Left renal pelvis (tissue), 4 donors: ENCODE measurements at places on chromosomes 12 and 14. TPM values are rescaled to one million over a fixed set of nuclear protein-coding genes. Genes with fewer than 3 reads are reported as not detected.

GRCh38 chr12:25723336-25723735 is 170.3 kb upstream of the LMNTD1 start:
- no peak for DNase-seq

- DNase-seq: no peak
These were observed 41.2 kb downstream of the TMEM116 start for GRCh38 chr12:111971800-111972199.

DNA sequence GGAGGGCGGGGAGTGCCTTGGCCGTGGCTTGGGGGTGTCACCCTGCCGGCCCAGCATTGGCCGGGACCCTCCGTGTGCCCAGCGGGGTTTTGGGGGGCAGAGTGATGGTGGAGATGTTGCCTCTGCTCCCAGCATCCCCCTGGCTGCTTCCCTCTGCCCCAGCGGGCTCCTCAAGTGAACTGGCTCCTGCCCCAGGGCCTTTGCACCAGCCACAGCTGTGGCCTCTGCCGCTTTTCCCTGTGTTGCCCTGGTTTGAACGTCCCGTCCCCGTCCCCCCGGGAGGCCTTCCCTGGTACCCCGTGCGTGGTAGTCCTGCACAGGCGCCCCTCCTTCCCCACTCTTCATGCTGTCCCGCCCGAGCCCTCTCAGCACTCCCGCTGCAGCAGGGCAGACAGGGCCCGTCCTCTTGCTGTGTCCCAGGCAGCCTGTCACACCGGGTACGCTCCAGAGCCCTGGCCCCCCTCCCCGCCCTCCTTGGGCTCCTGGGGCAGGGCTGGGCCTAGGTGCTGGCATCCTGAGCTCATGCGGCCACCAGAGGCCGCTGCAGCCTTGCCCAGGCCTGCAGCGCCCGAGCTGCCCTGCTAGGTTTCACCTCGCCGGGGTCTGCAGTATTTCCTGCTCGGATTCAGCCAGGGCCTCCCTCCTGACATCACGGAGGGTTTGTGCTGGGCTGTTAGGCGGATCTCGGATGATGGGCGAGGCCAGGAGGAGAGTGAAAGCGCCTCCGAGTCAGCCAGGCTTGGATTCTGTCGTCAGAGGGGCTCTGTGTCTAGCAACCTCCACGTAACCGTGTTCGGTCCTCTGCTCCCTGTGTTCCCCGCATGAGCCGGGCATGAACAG is 9.5 kb downstream of the NOC4L start:
- peak; percentile 70 for DNase-seq

DNA sequence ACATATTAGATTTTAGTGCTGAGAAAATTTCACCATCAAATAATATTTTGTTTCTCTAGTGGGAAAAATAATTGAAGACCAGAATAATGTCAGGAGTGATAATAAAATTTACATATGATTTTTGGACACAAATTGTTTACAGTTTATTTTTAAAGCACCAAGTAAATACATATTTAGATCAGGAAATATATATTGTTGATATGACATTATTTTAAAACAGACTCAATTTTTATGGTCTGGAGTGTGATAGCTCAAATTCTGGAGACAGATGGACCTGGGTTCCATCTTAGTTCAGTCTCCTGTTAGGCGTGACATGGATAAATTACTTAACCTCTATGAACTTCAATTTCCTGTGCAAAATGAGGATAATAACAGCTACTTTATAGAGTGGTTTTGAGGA is 135.4 kb downstream of the TPH2 start:
- DNase-seq: no peak

- DNase-seq: no peak
These were observed 493.1 kb downstream of the NOVA1 start for GRCh38 chr14:26104717-26105116.

GRCh38 chr14:103118018-103118662 is 5.1 kb upstream of the TNFAIP2 start:
- DNase-seq: no peak

GRCh38 chr12:49200919-49201594 is 12.2 kb upstream of the TUBA1A start:
- DNase-seq: peak; percentile 49

- DNase-seq: no peak
These were observed 199.9 kb upstream of the FOXN3 start for GRCh38 chr14:89616852-89617341.

GRCh38 chr14:26403760-26404159 is 194.1 kb downstream of the NOVA1 start:
- no peak for DNase-seq

- peak; percentile 8 for DNase-seq
These were observed 86.6 kb downstream of the BORCS5 start for GRCh38 chr12:12443431-12443878.

GRCh38 chr14:106879241-106879640 is 1352.9 kb downstream of the TMEM121 start:
- DNase-seq: no peak

DNA sequence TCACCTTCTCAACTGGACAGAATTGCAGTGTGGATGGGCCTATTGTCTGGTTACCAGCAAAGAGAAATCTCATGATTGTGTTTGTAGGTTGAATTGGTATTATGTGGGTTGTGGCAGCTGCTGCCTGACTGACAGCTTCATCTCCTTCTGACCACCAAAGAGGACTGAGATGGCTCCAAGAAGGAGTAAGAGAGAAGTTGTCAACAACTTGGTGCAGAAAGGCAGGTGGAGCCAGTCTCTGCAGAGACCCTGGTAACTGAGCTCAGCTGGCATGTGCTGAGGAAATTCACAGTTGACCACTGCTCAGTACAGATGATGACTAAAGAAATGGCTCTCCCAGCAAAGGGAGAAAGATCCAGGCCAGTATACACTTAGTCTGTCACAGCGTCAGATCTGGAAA is 240.0 kb upstream of the AMIGO2 start:
- DNase-seq: no peak

DNA sequence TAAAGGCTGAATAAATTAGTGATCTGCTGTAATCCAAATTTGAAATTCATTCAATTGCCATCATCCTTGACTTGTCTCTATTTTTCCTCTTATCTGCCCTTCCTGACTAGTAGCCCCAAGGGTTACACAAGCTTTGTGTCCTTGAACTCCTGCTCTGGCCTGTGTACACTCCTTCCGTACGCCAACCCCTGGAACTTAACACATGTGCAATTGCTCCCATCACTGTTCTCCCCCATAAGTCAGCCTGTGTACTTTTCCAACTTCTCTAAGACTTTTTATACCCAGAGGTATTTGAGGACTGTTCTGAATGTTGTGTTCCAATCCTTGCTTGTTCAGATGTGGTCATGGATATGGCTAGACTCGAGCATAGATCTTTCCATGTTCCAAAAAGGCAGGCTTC is 171.1 kb upstream of the G2E3 start:
- no peak for DNase-seq

DNA sequence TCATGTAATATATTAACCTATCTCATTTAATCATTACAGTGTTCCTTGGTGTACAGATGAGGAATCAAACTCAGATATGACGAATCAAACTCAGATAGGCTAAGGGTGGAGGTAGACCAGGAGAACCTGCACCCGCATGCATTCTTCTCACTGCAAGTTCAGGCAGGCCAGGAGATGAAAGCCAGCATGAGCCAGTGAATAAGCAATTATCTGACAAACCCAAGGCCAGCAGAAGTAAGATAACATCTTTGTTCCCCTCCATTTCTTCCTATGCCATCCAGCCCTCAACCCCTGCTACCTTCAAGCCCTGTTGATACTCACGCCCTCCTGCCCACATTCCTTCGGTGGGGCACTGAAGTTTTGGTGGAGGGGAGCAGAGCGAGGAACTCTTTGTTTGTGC is 152.2 kb downstream of the ETV6 start:
- no peak for DNase-seq

GRCh38 chr12:95300286-95300685 is 82.7 kb downstream of the VEZT start:
- DNase-seq: no peak

- DNase-seq: no peak
These were observed 639.8 kb downstream of the TMEM121 start for GRCh38 chr14:106166232-106166631.

DNA sequence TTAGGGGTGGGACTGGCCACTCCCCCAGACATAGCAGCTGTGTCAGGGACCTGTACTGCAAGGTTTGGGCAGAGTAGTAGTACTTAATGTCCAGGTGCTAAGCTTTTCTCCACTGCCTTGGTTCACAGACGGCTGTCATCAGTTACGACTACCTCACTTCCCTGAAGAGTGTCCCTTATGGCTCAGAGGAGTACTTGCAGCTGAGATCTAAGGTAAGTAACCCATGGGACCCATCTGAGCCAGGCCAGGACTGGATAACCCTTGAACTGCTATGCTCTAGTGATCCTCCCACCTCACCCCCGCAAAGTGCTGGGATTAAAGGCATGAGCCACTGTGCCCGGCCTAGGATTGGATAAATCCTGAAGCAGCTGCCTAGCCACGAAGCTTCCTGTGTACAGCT is 22.4 kb downstream of the ADCK1 start:
- no peak for DNase-seq

DNA sequence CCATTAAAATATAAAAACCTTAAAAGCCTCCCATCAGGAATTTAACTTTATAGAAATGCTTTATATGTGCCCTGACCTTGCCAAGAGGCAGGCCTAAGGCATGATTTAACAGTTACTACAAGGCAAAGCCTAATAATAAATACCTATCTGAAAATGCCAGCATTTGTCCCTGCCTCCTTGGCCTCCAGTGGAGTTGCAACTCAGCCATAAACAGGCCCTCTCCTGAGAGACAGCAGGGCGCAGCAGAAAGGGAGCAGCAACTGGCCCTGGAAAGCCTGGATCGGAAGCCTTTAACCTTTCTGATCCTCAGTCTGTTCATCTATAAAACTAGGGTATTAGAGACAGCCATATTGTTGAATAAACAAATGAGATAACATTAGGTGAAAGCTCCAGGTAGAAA is 324.4 kb downstream of the PAWR start:
- no peak for DNase-seq

DNA sequence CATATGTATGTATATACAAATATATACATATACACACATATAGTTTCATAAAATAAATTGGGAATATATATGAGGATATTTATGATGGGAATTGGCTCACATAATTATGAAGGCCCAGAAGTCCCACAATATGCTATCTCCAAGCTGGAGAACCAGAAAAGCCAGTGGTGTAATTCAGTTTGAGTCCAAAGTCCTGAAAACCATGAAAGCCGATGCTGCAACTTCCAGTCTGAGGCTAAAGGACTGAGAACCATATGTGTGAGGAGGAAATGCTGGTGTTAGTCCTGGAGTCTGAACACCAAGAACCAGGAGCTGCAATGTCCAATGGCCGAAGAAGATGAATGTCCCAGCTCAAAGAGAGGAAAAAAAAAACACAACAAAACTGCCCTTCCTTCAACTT is 65.5 kb upstream of the PRKD1 start:
- DNase-seq: no peak

DNA sequence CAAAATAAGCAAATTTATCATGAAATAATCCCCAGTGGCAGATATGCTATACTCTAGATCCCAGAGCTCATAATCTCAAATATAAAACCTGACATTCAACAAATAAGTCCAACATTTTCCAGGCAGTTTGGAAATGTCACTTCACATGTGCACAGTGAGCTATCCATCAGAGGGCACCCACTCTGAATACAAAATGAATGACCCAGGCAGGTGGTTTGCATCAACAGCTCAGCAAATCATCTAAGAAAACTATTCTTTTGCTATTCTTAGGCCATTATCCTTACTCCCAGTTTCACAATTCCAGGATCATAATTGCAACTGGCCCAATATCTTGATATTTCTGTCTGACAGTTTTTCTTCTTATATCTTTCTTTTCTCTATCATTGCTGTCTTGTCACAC is 38.5 kb downstream of the TRIM9 start:
- DNase-seq: no peak

DNA sequence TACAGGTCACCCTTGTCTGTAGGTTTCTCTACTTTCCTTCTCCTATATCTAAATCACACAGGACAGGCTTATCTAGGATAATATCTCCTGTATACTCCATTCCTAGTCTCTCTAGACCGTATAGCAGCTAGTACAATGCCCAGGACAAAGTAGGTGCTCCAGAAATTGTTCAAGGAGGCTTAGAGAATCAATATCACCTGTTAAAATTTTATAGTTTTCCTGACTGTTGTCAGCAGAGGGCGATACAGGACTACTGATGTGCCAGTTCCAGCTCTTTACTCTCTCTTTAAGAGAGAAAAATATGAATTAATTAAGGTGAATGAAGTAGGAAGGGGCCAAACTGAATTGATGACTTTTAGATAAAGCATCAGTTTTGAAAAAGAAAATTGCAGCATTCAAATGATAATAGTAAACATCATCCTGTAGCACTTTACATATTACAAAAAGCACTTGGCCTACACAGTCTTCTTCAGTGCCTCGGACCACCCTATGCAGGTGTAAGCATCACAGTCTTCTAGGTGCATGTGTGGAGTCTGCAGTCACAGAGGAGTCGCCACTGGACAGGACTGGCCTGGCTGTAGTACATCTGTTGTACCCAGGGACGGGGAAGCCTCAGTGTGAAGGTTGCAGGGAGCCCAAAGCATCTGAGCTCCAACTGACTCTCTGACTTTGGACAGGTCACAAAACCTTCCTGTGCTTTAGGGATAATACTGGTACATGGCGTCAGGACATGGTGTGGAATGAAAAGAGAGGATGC is 61.9 kb upstream of the MAX start:
- no peak for DNase-seq

GRCh38 chr12:125734137-125734536 is 668.9 kb downstream of the AACS start:
- DNase-seq: no peak

- DNase-seq: no peak
These were observed 71.3 kb downstream of the CLMN start for GRCh38 chr14:95248432-95248831.

DNA sequence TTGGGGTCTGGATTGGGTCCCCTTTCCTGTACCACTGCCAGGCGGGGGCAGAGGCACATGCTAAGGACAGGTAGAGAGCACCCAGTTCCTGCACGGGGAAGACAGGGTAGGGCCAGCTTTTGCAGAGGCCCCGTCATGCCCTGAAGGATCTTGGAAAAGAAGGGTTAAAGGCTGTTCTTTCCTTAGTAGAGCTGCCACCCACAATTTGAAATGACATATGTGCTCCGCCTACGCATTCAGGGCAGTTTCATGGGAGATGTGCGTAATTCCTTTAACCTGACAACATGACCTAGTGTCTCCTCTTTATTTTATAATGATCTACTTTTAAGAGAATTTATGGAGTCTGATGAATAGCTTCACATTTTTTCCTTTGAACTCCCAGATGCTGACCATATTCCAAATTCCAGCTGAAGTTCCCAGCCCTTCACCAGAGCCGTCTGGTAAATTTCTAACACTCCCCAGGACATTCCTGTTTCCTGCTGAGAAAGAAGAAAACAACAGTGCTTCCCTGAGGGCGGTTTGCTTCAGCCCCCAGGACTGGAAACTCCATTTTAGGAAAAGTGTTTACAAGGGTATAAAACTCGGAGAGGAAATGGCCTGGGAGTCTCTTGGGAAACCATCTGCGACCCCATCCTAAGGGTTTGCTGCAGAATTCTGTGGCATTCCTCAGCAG is 58.9 kb upstream of the PLEKHG3 start:
- peak; percentile 64 for DNase-seq

GRCh38 chr12:18368594-18368993 is 107.3 kb downstream of the PIK3C2G start:
- DNase-seq: no peak

FLRT2 gene
- 218 TPM for polyA plus RNA-seq

CCNK gene
- polyA plus RNA-seq: 49.6 TPM

SERPINA9 gene
- not detected for polyA plus RNA-seq

DEPDC4 gene
- polyA plus RNA-seq: 7.3 TPM

ING4 gene
- 96.8 TPM for polyA plus RNA-seq

ACSS3 gene
- 21.2 TPM for polyA plus RNA-seq

SDR9C7 gene
- polyA plus RNA-seq: 0.53 TPM
